ENCODE measurements at places on chromosomes 5 and 9.
A peak's percentile ranks its signal among the peaks of the same experiment; 100 is the strongest.

GRCh38 chr9:136700304-136700703, 12.1 kb upstream of the DIPK1B start:
- no peak for DNase-seq

- peak; percentile 76 for DNase-seq
Observed at GRCh38 chr5:172303572-172304335, 20.2 kb upstream of the UBTD2 start.

GRCh38 chr5:6504677-6505415, 56.2 kb downstream of the UBE2QL1 start:
- no peak for DNase-seq

DNA sequence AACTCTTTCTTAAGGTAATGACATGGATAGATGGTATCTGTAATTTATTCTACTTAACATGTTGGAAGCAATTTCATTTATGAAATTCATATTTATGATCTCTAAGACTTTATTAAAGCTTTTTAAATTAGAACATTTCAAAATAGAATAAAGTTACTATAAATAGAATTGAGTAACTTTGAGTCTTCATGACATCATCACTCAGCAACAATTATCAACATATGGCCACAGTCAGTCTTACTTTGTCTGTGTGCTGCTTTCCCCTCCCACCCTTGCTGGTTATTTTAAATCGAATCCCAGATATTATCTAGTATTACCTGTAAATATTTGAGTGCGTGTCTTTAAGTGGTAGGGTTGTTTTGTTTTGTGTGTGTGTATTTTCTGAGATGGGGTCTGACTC, 65.2 kb downstream of the IPO11 start:
- no peak for DNase-seq

- no peak for DNase-seq
Observed at GRCh38 chr5:1724822-1725602, 74.6 kb downstream of the MRPL36 start.

- no peak for DNase-seq
Observed at GRCh38 chr5:178432421-178433272, 157.5 kb downstream of the COL23A1 start.

- DNase-seq, result no peak
Observed at GRCh38 chr5:141491323-141492167, 2.7 kb downstream of the PCDHGC5 start.

DNA sequence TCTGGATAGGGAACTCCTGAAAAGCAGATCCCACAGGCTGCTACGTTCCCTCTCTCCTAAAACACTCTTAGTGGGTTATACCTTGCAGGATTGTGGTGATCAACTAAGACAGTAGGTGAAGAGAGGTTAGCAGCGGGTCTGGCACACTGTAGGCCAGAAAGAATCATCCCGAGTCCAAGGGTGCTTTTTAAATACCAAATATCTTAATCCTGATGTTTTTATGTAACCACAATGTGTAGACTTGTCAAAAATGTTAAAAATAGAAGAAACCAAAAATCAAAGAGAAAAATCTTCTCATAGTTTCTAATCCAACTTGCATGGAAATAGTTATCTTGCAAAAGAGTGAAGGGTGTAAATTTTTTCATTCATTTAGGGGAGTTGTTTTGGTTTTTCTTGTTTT, 52.3 kb upstream of the IFNK start:
- no peak for DNase-seq

DNA sequence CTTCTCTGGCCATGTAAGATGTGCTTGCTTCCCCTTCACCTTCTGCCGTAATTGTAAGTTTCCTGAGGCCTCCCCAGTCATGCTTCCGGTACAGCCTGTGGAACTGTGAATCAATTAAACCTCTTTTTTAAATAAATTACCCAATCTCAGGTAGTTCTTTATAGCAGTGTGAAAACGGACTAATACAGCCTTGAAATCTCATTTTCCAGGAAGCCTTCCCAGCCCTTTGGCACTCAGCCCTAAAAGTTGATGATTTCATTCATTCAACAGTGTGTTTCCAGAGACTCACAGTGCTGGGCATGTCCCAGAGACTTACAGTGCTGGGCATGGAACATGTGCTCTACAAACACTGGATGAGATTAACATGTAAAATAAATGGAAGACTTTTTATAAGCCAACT, 135.8 kb downstream of the DCP2 start:
- DNase-seq, result no peak

GRCh38 chr5:15611008-15611407, 111.0 kb downstream of the FBXL7 start:
- DNase-seq, result no peak

- DNase-seq, result no peak
Observed at GRCh38 chr5:52924456-52924855, 64.7 kb upstream of the ITGA2 start.

- DNase-seq, result no peak
Observed at GRCh38 chr5:173498286-173498685, 118.2 kb downstream of the BOD1 start.

DNA sequence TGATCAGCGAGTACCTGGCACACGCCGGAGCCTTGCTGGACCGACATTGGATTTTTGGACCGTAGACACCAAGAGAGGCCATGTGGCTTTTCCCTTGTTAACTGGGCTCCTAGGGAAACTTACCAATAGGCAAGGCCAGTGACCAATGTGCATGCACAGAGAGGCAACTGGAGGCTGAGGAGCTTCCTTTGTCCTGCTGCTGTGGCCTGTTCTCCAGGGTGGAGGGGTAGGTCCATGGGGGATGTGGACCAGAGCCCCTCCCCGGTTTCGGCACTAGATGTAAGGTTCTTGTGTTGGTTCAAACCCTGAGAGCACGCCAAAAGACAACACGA, 34.8 kb upstream of the ANXA2R start:
- DNase-seq, result no peak

- DNase-seq, result no peak
Observed at GRCh38 chr9:77556396-77556795, 91.7 kb downstream of the GNA14 start.

- no peak for DNase-seq
Observed at GRCh38 chr5:79108792-79109191, 2.8 kb upstream of the BHMT start.

- DNase-seq, result no peak
Observed at GRCh38 chr9:110921705-110922104, 116.6 kb downstream of the LPAR1 start.

DNA sequence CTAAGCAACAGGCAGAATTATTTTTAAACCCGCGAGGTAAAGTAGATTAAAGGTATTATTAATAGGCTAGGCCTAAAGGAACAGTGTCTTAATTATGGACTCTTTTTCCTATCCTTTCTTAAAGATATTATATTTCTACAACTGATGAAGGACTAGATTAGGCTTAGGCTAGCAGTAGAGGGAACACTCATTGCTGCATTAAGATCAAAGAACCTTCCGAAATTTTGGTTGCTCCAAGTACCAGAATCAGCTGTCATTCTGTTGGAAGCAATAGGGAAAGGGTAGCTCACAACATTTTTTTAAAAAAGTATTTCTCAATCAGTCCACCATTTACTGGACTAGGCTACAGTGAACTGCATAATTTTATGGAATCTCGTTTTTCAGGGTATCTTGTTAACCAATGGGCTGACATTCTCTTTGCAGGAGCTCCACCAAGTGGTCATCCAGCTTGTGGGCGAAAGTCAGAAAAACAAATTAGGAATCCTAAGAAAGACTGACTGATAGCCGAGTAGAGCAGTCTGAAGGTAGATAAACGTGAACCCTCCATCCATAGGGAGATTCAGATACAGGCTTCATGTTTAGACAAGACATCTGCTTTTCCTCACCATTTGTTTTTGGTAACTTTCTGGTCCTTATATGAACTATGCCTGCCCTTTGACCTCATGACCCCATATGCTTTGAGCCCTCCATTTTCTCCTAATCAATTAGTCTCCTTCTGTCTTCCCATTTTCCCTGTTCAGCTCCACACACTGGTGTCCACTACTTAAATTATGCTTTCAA, 103.6 kb upstream of the CHD1 start:
- peak; percentile 2 for DNase-seq

- no peak for DNase-seq
Observed at GRCh38 chr9:90032296-90033027, 427.6 kb downstream of the GADD45G start.

- DNase-seq, result no peak
Observed at GRCh38 chr5:94028001-94028400, 286.6 kb upstream of the POU5F2 start.

DNA sequence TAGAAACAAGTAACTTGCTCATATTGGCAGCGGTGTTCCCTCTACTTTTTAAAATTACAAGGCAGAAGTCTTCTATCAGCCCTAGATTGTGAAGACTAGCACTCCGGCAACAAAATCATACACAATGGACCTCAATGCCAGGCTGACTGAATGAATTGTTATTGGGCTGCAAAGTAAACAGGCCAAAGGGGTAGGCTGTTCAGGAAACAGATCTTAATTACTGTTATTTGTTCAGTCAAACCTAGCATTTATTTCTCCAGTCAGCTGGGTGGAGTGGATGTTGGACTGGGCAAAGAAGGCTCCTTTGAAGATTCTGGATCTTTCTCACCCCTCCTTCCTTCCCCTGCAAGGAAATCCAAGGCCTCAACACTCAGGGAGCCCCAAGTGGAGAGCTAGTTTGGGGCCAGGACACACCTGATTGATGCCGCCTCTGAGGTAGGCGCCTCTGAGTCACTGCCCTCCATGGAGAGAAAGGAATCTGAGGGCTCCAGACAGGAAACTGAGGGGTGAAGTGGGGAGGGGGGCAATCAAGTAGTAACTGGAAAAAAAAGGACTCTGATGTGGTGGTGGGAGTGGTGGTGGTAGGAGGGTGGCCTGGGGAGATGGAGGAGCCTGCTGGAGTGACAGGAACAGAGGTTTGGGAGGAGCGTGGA, 35.5 kb downstream of the SERINC5 start:
- DNase-seq, result no peak

GRCh38 chr9:93531374-93531773, 45.0 kb upstream of the PHF2 start:
- DNase-seq, result no peak

DNA sequence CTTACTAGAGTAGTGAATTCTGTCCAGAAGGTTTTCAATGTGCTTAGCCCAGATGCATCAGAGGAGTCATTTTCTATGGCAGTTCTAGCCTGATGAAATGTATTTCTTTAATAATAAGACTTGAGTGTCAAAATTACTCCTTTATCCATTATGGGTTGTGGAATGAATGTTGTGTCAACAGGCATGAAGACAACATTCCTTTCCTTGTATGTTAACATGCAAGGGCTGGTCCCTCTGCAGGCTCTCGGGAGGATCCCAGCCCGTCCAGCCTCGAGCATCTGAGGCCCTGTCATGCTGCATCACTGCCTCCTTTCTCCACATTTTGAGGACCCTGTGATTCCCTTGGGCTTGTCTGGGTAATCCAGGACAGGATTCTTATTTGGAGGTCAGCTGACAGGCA, 42.9 kb upstream of the FAM120AOS start:
- no peak for DNase-seq

DNA sequence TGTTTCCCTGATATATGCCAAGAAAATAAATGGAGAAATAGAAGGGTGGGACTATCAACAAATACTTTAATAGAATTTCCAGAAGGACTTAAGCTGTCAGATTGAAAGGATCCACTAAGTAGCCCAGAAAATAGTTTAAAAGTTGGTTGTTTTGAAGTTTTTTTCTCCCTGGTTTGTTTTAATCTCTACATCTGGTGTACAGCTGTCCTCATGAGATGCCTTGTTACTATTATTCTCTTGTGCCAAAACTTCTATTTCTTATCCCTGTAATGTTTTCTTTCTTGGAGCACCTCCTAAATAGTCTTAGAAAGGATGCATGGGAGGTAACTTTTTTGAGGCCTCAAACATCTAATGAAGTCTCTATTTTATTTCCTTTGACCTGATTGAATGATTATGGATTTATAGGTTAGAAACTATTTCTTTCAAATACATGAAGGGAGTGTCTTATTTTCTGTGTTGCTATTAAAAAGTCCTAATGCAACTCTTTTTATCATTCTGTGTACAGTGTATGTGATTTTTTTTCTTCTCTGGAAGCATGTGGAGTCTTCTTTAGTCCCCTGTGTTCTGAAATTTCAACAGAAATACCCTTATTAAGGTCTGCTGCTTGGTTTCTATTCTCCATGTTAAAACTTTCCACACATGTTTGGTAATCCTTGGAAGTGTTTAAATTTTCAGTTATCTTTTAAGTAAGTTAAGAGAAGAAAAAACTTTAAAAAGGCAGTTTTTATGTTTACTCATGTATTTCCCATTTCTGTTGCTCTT, 140.0 kb upstream of the CDKN2B start:
- no peak for DNase-seq

DNA sequence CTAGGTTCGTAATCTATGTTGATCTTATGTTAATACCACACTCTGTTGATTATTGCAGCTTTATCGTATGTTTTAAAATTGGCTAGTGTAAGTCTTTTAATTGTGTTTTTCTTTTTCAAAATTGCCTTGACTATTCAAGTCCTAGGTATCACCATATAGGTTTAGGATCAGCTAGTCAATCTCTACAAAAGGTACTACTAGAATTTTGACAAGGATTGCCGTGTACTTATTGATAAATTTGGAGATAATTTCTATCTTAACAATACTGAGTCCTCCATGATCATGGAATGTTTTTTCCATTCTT, 117.9 kb upstream of the PRSS3 start:
- DNase-seq, result no peak

GRCh38 chr9:105251733-105252404, 7.4 kb downstream of the SLC44A1 start:
- DNase-seq, result no peak

DNA sequence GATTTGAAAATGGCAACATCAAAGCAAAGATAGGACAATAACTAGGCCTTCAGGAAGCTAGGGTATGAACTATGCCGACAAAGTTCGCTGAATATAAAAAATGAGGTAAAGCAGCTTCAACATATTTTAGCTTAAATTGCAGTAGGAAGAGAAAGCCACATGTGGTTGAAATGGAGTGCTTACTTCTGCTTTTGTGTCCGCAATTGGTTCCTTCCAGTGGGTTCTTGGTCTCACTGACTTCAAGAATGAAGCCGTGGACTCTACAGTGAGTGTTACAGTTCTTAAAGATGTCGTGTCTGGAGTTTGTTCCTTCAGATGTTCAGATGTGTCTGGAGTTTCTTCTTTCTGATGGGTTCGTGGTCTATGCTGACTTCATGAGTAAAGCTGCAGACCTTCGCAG, 95.2 kb downstream of the APTX start:
- no peak for DNase-seq

DNA sequence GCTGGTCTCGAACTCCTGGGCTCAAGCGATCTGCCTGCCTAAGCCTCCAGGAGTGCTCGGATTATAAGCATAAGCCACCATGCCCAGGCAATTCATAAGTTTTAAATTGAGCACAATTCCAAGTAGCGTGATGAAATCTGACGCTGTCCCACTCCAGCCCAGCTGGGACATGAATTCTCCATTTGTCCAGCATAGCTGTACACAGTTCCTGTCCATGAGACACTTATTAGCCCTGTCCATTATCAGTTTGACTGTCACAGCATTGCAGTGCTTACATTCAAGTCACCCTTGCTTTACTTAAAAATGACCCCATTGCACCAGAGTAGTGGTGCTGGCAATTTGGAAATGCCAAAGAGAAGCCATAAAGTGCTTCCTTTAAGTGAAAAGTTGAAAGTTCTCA, 7.6 kb upstream of the SLC30A5 start:
- DNase-seq, result no peak

- DNase-seq, result peak; percentile 34
Observed at GRCh38 chr5:83718195-83718825, 2.3 kb downstream of the HAPLN1 start.

GRCh38 chr9:132114102-132114707, 34.5 kb upstream of the MED27 start:
- no peak for DNase-seq

GRCh38 chr5:56094579-56095361, 100.0 kb upstream of the IL6ST start:
- DNase-seq, result no peak
